ENCODE measurements at places on chromosomes 7 and 10. TPM values are rescaled to one million over a fixed set of nuclear protein-coding genes. Genes with fewer than 3 reads are reported as not detected.

GRCh38 chr7:2659556-2660358 lies 28.0 kb downstream of the TTYH3 start:
- no peak for DNase-seq

DNA sequence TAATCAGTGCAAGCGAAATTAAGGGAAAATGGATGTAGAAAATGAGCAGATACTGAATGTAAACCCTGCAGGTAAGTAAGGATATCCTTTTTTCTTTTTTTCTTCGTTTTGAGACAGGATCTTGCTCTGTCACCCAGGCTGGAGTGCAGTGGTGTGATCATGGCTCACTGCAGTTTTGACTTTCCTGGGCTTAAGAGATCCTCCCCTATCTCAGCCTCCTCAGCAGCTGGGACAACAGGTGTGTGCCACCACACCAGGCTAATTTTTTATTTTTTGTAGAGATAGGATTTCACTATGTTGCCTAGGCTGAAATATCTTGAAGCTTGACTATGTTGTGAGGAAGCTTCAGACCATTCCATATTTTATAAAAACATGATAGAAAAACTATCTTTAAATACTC lies 4.3 kb downstream of the PDCD4 start:
- no peak for DNase-seq

DNA sequence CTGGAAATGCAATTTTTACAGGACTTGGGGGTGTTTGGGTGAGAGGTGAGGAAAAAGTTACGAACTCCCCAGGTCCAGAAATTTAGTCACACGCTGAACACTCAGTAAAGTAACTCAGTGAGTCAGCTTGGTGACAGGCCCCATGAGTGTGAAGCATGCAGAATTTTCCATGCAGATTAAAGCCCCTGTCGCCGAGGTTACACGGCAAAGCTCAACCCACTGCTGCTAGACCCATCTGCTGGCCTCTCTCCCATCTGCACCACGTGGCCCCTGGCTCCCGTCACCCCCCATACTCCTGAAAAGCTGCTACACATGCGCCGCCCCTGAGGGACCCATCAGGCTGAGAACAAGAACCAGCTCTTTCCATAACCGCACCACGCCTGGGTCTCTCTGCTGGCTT lies 7.0 kb upstream of the MMP21 start:
- DNase-seq = no peak

DNA sequence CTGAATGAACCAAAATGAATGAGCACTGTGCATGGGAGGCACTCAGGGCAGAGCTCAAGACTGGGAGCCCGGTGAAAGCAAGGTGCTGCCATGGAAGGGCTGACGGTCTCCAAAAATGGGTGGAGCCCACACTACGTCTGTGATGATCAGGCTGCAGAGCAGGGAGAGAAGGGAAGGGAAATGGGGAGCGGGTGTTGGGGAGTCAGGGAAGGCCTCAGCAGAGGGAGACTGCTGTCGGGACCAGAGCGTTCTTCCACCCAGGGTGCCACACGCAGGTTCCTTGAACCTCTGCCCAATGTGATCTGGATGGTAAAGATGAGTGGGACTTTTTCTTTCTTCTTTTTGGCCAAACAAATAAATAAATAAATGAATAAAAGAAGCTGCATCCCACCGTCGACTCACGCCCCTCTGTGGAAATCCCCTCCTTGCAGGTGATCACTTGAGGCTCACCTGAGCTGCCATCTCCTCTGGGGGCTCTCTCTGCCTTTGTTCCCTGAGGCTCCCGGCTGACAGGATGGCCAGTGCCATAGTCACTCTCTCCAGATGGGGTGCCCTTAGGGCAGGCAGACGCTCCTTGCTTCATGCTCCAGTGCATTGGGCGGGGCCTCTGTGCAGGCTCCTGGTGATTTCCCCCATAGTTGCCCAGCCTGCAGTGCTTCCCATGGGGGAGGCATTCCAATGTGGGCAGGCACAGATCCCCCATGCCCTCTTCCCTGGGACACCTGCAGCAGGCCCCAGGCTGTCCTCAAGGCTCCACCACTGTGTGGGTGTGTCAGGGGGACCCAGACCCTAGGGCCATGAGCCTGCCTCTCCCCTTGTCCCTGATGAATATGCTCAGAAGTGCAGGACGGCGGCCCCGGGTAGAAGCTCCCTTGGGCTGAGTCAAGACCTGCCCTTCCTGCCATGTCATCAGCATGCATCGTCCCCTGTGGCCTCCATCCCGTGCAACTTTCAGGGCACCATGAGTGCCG lies 131.8 kb downstream of the PTPN20 start:
- DNase-seq = no peak

- no peak for DNase-seq
These were observed 52.0 kb upstream of the SMNDC1 start for GRCh38 chr10:110356628-110357245.

- no peak for DNase-seq
These were observed 69.3 kb downstream of the OAT start for GRCh38 chr10:124349231-124349995.

DNA sequence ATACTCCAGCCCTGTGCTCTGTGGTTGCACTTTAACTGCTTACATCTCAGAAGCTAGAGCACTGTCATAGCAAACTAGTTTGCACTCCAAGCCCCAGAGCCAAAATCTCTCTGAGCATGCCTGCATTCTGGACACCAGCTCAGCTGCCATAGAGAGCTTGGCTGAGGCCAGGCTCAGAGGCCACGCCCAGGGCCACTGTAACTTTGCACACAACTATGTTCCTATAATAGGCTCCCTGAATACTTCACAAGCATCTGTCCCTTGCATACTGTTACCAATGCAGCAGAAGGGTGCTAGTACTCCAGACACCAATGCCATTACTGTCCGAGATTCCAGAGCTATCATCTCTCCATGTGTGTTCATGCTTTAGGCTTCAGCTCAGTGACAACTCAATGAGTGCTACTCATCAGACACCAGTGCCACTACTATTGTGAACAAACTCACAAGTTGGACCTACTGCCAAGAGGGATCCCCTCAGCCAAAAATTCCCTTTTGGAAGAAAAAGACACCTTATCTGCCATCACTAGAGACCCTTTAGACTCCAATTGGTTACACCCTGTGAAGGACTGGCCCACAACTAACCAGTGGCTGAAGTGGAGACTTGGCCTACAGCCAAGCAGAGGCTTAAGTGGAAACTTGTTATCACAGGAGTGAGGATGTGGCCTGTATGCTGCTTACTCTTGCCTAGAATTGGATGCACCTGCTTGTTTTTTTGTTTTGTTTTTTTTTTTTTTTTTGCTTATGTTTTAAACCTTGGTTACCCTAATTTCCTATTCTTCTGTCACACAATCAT lies 211.6 kb upstream of the MAGI2 start:
- no peak for DNase-seq

DNA sequence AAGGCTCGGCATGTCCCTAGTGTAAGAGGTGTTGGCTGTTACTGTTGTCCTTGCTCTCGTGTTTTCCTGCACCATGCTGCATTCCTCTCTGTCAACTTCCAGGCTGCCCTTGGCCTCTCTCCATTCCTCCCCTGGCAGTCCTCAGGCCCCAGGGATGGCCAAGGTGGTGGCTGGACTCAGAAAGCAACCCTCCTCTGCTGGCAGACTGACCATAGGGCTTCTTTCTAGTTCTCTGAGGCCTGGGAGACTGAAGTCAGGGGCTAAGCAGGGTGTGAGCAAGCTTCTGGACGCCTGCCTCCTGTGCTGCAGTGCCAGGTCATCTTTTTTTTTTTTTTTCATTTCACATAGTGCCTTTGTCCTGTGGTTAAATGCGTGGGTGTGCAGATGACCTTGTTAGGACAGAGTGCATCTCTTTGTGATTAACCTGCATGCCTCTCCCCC lies 72.0 kb downstream of the GOLGA7B start:
- DNase-seq = no peak

OR2A5 gene
- not detected for total RNA-seq

SLC39A12 gene
- total RNA-seq = 4.5 TPM

ANKRD61 gene
- total RNA-seq = under 0.01 TPM

XRCC2 gene
- total RNA-seq = 2.9 TPM
